BJ (cell line): ENCODE measurements at places on chromosomes 2 and 18.

- no peak for DNase-seq
These were observed 34.3 kb upstream of the MYCN start for GRCh38 chr2:15905986-15906491.

GRCh38 chr18:64180171-64180570, 31.3 kb upstream of the LINC00305 start:
- DNase-seq, result no peak

- no peak for DNase-seq
These were observed 68.2 kb upstream of the NOSTRIN start for GRCh38 chr2:168734199-168734760.

GRCh38 chr18:9482790-9483189, 7.5 kb downstream of the RALBP1 start:
- DNase-seq, result no peak

- DNase-seq, result peak; percentile 80
These were observed 19.5 kb downstream of the MYO1B start for GRCh38 chr2:191264647-191265081.

DNA sequence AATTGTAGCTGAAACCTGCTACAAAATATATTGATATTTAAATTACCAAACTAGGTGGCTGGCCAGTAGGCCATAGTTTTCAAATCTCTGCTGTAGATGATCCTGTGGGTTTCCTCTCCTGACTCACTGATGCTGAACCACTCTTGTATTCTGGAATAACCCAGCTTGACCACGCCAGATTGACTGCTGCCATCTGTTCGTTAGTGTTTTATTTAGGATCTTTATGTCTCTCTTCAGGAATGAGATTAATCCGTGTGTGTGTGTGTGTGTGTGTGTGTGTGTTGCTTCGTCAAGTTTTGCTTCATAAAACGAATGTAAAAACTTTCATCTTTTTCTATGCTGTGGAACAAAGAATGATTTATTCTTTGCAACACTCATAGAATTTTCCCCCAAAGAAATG, 187.1 kb downstream of the DYSF start:
- DNase-seq, result no peak

- DNase-seq, result peak; percentile 50
These were observed 151.6 kb downstream of the DTNB start for GRCh38 chr2:25521665-25522387.

GRCh38 chr2:149093579-149093978, 55.1 kb downstream of the LYPD6B start:
- DNase-seq, result no peak

- no peak for DNase-seq
These were observed 526 bp downstream of the SFT2D3 start for GRCh38 chr2:127701651-127702394.

DNA sequence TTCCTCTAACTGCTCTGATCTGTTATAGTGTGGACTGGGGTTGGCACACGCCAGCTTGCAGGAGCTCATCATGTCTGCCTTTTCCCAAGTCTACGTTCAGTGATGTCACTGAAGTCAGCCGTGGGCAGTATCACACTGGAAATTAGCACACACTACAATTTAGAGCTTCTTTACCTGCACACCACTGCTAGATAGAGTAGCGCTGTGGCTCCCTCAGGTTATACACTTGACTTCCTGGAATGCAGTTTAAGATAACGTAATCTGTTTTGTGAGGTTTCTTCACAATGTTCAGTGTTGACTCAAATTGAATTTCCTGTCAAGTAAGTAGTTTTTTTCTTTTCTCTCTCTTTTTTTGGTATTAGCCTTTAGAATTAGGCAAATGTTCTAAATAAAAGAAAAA, 487.2 kb downstream of the DCDC2C start:
- no peak for DNase-seq

- DNase-seq, result peak; percentile 9
These were observed 211.7 kb upstream of the LRATD1 start for GRCh38 chr2:14420851-14421250.

- DNase-seq, result no peak
These were observed 196.6 kb downstream of the AGPS start for GRCh38 chr2:177589186-177589585.

GRCh38 chr18:79423211-79424007, 27.7 kb downstream of the NFATC1 start:
- no peak for DNase-seq

DNA sequence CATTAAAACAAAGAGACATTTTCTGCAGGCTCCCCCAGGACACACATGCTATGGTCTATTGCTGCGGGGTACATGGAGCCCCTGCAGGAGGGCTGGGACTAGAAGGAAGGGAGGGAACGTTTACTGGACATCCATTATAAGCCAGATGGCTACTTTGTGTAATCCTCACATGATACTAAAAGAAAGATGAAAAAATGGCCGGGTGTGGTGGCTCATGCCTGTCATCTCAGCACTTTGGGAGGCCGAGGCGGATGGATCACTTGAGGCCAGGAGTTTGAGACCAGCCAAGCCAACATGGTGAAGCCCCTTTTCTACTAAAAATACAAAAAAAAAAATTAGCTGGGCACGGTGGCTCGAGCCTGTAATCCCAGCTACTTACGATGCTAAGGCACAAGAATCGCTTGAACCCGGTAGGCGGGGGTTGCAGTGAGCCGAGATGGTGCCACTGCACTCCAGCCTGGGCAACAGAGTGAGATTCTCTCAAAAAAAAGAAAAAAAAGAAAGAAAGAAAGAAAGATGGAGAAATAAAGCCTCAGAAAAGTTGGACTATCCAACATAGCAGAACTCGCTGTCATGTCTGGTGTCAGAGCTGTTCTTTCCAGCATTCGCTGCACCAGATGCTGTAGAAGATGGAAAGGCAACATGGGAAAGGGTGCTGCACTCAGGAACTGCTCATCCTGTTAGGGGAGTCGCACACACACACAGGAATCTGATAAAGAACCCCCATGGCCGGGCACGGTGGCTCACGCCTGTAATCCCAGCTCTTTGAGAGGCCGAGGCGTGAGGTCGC, 7.8 kb upstream of the MYCN start:
- no peak for DNase-seq

- DNase-seq, result no peak
These were observed 184.3 kb downstream of the GULP1 start for GRCh38 chr2:188475945-188476344.

DNA sequence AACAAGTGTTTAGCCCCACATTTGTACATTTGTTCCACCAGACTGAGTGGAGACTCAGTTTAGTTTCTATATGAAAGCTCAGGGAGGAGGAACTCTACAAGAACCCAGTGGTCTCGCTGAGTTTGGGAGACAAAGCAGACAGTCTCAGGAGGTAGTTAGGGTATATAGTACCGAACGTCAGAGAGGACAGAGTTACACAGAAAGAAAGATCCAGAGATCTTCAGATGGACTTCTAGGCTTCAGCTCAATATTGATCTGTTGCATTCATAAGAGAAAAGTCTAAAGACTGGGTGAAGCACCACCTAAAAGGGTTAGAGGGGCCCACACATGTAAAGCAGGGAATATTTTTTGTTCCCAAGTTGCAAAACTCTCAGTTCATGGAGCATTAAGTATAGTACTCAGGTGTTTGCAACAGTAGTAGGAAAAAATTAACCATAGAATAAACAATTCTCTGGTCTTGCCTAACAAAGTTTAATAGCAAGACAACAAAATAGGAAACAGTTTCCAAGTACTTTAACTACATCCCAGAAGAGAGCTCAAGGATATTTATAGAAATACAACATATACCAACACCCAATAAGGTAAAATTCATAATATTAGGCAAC, 4.2 kb downstream of the TFPI start:
- no peak for DNase-seq

GRCh38 chr2:119760237-119760955, 674 bp downstream of the PTPN4 start:
- no peak for DNase-seq

DNA sequence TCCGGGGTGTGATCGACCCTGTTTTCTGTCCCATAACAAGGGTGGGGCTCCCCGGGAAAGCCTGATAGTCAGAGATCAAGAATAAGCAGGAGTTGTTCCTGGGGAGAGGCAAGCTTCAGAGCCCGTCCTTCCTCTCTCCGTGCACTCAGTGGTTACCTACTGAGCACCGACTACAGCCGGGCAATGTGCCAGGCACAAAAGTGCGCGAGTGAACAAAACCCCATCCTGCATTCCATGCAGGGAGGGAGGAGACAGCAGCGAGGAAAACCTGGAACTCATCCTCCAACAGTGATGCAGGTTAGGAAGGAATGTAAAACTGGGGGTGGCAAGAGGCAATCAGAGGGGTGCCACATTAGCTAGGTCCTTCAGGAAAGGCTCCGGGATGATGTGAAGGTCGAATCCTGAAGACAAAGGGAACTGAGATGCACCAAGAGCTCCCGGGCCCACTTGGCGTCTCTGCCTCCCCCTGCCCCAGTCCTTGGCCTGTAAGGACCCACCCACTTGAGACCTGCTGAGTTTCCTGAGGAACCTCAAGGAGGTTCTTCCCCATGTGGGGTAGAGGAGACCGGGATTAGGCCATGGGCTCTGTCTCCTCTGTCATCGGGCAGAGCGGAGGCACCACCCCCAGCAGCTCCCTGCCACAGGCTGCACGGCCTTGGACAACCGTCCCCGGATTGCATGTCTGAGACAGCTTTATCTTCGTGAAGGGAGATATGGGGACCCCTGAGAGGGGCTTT, 198.2 kb downstream of the NDUFA10 start:
- no peak for DNase-seq

DNA sequence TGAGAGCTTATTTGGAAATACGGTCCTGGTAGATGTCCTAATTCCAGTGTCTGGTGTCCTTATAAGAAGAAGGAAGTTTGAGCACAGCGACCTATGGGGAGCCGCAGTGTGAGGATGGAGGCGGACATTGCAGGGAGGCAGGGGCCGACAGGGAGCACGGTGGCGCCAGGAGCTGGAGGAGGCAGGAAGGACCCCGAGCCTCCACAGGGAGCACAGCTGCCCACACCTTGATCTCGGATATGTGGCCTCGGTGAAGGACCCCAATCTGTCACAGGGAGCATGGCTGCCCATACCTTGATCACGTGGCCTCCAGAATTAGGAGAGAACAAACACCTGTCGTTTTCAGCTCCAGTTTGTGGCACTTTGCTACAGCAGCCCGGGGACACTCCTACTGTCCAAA, 461.6 kb upstream of the SALL3 start:
- no peak for DNase-seq

DNA sequence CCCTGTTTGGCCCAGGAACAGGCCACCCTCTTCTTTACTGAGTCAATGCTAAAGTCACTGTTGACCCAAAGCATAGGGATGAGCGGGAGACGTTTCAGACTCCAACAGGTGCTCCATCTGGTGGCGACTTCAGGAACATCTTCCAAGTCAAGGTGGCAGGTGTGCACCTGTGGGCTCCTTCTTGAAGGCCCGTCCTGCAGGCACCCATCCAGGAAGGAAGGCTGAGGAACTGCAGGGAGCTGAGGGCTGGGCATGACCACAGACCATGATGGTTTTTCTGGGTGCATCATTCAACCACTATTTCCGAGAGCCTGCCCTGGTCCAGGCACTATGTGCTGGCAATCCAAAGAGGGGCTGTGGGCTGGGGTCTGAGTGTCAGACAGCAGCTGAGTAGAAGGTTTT, 142.8 kb downstream of the NDUFA10 start:
- no peak for DNase-seq

DNA sequence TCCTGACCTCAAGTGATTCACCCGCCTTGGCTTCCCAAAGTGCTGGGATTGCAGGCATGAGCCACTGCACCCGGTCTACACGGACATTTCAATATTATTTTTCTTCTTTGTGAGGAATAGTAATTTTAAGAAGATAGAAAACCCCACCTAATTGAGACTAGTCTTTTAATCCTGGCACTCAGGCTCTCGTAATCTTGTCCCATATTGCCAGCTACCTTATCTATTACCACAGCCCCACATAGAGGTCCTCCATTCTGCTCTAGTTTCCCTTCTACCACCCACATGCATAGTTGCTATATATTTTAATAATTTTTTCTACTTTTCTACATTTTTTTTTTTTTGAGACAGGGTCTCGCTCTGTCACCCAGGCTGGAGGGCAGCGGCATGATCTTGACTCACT, 9.5 kb upstream of the USP14 start:
- no peak for DNase-seq

- DNase-seq, result no peak
These were observed 164.3 kb downstream of the BCL2 start for GRCh38 chr18:63155169-63155852.

GRCh38 chr2:56770490-56770889, 586.7 kb downstream of the CCDC85A start:
- no peak for DNase-seq

DNA sequence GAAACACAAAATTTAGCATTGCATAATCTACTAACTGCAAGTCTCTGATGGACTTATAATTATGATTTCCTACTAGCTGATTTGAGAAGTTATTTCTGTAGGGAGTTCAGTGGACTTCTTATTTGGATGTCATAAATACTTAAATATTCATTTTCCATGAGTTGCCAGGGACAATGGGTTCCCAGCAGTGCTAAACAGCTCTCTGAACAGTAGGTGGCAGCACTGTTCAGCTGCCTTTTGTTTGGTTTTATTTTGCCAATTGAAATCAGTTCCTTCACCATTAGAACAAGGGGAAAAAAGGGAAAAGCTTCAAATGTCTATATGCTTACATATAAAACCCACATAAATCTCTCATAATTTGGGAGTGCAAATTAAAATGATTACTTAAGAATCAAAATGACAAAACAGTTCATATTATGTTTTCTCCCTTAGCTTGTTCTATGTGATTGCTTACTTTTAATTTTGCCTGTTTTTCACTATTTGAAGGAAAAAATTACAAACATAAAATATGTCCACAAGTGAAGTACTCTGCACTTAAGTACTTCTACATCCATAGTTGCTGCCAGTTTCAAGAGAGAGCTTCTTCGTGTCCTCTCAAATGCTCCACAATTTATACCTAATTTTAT, 898.9 kb downstream of the CPS1 start:
- DNase-seq, result no peak

- no peak for DNase-seq
These were observed 36.3 kb downstream of the STAT4 start for GRCh38 chr2:191114403-191114886.

GRCh38 chr2:212428681-212429478, 109.7 kb downstream of the ERBB4 start:
- no peak for DNase-seq

GRCh38 chr2:30361751-30362394, 85.2 kb upstream of the LCLAT1 start:
- no peak for DNase-seq

DNA sequence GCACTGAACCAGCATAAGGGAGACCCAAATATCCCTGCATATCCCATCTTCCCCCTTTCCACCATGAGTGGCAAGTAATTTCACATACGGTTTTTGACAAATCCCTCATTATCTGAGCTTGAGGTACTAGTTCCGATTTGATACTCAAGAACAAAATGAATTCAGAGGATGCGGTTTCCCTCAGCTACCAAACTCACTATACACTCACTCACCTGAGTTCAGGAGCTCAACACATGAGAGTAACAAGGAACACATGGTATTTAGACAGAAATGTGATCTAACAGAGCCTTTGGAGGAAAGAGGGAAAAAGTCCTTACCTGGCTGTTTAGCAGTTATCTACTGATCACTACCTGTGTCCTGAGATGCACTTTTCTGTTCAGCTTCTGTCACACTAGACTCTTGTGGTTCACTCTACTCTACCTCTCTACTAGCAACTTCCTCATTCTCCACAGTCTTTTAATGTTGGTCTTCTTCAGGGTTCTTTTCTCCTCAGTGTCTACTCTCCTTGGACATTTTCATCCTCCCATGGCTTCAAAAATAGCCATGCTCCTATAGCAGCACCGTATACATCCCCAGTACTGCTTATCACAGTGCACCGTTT, 25.1 kb downstream of the ASXL2 start:
- DNase-seq, result no peak

GRCh38 chr18:3593381-3593903, 143.5 kb downstream of the TGIF1 start:
- DNase-seq, result peak; percentile 60

GRCh38 chr2:227616631-227617030, 667 bp upstream of the SCYGR4 start:
- no peak for DNase-seq
